NCI-H226 (cell line): ENCODE measurements at places on chromosomes 5 and 9.

GRCh38 chr5:922436-923280 lies 30.0 kb downstream of the TRIP13 start:
- no peak for DNase-seq

- DNase-seq = no peak
Observed at GRCh38 chr9:131178926-131179325, 53.5 kb downstream of the NUP214 start.

DNA sequence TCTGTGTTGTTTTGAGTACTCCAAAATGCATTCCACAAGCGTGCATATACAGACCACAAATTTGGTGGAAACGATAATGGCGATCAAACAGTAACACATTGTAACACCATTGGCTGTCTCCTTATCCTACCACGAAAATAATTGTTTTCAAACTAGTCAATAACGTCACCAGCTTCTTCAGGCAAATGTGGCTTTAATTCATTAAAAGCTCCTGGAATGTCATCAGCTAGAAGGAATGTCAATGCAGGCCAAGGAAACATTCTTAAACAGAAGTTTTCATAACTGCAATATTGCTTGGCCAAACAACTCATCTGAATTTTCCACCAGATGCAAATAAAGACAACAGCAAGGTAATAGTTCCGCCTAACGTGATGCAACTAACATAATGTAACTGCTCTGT lies 71.6 kb upstream of the XPA start:
- DNase-seq = no peak

GRCh38 chr5:68928617-68929302 lies 165.1 kb upstream of the SLC30A5 start:
- no peak for DNase-seq

- DNase-seq = no peak
Observed at GRCh38 chr9:113988385-113989016, 89.6 kb downstream of the AMBP start.

DNA sequence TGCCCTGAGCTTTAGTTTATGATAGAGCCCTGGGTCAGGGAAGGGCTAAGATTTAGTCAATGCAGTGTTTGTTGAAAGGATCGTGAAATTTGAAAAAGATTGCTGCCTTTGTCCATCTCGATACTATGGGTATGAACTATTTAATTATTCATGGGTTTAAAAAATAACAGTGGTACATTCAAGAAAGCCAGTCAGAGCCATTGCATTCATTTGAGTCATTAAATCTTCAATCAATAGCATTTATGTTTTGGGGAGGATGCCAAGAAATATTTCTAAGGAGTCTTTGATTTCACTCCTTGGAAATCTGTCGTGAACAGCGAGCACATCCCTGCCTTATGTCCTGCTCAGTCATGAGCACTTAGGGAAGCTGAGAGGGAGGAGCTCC lies 54.4 kb upstream of the LRRTM2 start:
- no peak for DNase-seq

DNA sequence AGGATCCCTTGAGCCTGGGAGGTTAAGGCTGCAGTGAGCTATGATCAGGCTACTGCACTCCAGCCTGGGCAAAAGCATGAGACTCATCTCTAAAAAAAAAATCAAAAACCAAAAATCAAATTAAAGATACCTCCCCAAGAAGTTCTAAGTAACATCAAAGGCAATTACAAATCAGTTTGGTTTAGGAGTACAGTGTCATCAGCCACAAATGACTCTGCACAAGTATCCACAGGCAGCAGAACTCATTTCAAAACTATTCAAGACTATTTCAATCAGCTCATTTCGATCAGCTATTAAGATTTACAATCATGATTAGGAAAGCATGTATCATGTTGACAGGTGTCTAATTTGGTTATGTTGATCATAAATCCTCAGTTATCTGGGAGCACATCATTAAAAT lies 19.1 kb downstream of the TRMO start:
- DNase-seq = no peak

DNA sequence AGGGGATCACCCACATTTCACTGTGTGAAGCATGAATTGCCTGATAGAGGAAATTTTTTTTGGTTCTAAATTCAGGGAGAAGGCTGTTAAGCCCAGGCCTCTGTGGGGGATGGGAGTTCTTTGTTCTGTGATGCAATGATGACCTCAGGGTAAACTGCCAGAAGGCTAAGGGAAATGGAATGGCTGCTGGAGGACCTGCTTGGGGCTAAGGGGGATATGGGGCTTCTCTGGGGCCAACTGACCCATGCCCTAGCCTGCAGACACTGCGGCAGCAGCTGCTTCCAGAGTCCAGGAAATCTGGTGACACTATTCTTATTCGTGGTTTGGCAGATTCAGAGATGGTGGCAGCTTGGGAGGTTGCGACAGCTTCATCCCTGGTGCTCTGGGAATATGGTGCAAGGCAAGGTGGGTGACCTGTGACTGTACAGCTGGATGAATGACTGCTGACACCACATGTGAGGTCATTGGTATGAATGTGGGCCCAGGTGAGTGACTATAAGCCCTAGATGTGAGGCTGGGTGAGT lies 30.3 kb downstream of the VCP start:
- peak; percentile 53 for DNase-seq

DNA sequence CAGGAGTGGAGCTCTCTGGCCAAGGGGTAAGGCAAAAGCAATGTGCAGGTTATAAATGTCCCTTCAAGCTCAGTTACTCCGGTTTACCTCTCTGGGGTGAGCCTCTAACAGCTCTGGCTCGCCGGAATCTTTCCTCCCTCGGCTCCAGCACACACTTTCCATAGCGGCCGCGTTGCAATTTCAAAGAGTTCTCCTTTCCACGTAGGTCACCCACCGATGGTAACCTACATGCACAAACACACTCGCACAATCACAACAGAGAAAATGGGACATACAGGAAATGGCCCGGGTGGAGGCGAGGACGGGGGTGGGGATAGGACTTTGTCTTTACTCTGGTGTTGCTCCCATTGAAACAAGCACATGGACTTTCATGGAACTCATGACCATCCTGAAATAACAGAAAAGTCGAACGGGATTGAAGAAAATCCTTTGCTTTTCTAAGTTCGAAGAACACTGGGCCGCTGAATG lies 1.2 kb downstream of the LHFPL2 start:
- DNase-seq = no peak

DNA sequence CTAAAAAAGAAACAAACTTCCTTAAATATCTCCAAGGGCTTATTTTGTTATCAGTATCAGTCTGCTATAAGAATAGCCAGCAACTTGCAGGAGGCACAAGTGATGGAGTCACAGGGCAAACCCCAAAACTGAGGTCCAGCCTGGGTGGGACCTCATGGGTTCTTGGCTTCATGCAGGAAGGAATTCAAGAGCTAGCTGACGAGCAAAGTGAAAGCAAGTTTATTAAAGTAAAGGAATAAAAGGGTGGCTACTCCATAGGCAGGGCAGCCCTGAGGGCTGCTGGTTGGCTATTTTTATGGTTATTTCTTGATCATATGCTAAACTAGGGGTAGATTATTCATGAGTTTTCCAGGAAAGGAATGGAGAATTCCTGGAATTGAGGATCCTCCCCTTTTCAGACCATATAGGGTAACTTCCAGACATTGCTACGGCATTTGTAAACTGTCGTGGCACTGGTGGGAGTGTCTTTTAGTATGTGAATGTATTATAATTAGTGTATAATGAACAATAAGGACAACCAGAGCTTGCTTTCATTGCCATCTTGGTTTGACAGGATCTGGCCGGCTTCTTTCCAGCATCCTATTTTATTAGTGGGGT lies 231.9 kb downstream of the ADAMTSL1 start:
- no peak for DNase-seq

DNA sequence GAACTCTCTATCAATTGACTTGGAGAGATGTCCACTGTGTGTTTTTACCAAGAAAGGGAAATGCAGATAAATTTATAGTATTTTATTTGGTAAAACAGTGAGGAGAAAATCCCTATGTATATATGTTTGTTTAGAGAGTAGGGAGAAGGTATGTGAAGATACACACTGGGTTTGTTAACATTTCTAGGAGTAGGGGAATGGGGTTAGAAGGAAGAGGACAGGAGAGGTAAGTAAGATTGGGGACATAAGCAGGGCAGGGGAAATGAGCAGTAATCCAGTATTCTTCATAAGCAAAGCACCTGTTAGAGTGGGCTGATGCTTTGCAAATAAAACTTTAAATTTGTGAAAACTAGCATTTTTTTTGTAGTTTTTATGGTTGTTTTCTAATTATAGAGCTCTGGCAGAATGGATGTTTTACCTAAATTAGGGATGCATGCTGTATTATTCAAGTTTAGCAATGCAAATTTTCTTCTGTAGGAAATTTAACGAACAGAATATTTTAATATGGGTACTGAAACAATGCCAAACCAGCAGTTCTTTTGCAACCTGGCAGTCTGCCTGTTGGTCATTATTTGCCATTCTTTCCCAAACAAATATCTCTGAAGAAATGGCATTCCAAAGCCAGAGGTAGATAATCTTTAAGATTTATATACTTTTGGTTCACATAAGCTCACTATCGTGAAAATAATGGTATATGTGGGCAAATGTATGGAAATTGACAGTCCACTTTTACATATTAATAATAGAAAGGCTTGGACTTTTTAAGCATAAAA lies 19.4 kb upstream of the DCP2 start:
- no peak for DNase-seq

DNA sequence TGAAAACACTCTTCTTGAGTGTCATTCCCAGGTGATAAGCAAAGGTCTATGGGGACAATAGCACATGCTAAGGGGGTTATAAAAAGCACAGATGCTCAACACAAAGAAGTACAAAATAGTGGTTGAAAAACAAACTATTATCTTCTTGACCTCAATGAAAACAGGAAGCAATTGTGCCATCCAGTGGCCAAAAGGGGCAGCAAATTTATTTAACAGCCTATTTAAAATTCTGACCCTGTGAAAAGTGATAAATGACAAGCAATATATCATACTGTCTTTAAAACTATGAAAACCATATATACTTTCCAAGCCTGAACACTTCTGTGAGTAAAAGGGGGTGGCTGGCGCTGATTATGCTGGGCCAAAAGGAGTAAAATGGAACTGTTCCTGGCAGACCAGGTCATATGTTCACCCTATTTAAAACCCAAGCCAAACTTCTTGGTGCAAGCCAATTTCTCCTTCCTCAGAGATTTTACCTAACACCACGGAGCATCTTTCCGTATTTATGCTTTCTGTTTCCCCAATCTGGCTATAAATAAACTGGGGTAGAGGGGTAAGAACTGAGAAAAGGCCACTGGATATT lies 29.7 kb downstream of the TEX10 start:
- DNase-seq = peak; percentile 1

DNA sequence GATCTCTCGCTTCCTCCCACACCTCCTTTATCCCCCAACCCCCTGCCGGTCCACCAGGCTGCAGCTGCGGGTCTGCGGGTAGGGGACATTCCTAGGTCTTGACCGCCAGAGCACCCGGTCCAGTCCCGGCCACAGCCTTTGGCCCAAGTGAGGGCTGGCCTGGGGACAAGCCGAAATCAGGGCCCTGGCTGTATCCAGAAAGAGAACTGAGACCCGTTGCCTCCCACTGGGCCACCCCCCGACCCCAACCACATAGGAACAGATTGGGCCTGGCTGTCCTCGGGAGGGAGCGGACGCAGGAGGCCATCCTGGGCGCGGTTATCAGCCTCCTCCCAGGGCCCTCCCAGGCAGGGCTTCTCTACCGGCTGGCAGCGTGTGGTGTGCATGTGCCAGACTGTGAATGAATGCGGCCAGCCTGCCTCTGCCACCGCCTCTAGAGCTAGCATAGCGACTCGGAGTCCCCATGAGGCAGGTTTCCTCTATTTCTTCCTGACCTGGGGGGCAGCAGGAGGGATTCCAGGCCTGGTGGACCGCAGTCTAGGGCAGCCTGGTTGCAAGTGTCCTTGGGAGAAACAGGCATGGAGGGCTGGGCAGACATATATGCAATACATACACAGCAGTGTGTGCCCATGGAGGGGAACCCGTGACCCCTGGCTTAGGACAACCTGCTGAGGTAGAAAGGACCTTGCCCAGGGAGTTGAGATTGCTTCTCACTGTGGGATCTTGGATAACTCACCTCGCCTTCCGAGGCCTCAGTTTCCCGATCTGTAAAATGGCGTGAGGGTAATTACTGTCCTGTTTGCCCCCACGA lies 1.2 kb downstream of the N4BP3 start:
- DNase-seq = no peak

- no peak for DNase-seq
Observed at GRCh38 chr5:17058438-17058837, 122.3 kb upstream of the MYO10 start.

DNA sequence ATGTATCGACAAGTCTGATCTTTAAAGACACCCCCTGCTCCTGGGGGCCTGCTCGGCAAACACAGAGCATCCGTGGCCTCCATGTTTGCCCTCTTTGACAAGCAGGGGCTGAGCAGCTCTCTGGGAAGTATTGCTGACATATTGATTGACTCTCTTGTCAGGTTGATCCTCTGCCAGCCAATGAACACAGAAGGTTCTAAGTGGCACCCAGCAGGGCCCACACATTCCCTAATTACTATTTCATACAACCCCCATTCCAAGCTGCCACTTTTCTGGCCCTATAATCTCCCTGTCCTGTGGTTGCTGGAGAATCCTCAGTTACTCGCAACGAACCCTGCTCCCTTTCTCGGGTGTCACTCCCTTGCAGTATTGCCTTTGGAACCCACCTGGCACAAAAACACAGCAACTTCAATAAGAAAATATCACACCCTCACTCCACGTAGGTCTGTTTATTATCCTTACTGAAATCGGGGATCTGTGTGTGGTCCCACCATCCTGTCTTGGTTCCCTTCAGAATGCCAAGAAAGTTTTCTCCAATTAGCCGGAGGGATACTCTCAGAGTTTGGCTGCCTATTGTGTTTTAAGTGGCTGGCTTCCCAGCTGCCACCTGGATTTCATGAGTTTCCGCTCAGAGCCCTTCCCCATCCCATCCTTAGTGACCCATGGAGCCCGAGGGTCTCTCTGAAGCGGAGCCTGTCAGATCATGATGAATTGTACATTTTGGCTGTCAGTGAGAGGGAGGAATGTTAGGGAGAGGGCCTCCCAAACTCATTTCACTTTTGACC lies 249.0 kb upstream of the WWC1 start:
- no peak for DNase-seq

DNA sequence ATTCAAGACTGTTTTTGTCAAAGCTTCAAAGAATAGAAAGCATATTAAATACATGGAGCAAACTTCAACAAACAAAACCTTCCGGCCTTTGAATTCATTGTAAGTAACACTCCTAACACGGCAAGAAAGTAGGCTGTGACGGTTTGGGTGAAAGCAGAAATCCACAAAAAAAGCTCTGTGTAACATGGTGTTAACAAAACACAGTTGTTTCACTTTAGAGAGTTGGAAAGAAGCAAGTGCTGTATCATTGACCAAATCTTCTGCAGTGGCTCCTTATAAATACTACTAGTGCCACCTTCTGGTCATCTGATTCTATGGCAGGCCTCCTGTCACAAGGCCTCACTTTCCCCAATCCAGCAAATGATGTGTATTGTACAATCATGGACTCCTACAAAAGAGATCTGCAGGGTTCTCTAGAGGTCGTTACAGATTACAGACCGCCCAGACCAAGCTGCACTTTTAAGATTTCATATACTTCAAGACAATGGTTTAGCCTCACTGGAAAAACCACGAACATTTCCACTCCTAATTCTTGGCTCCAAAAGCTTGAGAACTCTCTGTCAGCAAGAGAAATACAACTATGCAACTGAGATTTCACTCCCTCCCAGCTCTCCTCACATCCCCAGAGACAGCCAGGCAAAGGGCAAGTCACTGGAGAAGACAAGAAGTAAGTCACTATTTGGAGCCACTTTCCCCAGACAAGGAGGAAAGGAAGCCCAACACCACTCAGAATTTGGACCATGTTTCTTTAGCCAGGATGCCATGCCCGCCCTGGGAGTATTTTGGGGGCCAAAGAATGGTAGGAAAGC lies 196.2 kb downstream of the DTWD2 start:
- DNase-seq = peak; percentile 5
